Activated naive CD4-positive, alpha-beta T cell (primary cell): ENCODE measurements at places on chromosomes 11 and 22.

DNA sequence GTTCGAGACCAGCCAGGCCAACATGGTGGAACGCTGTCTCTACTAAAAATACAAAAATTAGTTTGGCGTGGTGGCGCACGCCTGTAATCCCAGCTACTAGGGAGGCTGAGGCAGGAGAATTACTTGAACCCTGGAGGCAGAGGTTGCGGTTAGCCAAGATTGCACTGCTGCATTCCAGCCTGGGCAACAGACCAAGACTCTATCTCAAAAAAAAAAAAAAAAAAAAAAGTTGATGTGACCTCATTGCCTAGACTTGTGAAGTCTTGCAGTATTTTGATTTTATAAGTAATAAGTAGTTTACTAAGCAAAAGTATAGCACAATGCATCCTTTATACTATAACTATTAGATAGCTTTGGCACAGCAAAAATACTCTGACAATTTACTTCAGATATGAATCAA, 9.9 kb upstream of the CUL5 start:
- DNase-seq, result no peak

GRCh38 chr11:69541501-69542313, 60.2 kb downstream of the LINC01488 start:
- no peak for DNase-seq

DNA sequence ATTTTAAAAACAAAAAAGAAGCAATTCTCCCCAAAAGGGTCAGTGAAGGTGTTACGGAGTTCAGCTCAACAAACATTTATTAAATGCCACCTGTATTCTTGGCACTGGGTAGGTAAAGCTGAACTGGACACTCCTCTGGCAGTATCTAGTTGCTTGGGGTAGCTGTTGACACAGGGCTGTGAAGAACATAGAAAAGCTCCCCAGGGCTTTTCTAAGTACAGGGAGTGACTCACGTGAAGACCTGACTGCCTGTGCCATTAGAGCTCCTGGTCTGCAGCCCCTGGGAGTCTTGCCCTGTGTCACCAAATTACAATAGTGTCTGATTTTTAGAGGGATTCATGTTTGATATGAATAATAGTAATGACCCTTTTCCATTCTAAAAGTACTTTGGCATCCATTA, 43.6 kb downstream of the COA4 start:
- no peak for DNase-seq

GRCh38 chr22:44736581-44737405, 15.6 kb upstream of the ARHGAP8 start:
- DNase-seq, result no peak

DNA sequence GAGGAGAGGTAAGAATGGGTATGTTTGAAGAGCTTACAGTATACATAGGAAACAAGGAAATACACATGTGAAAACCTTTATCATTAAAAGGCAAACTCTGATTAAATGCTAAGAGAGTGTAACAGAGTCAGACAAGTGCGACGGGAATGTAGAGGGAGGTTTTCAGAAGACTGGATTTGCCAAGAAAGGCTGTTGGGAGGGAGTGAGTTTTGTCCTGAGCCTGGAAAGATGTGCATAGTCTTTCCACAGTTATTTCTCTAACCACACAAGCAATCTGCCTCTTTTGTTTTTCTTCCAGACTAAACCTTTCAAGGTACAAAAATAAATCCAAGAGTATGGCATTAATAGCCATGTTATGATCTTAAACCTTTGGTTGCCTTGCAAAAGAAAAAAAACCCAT, 170.9 kb downstream of the KIRREL3 start:
- no peak for DNase-seq

- no peak for DNase-seq
Measured at GRCh38 chr11:30789270-30789669, 203.1 kb upstream of the MPPED2 start.

- no peak for DNase-seq
Measured at GRCh38 chr11:126219547-126219946, 8.0 kb downstream of the FAM118B start.

GRCh38 chr11:65401073-65401802, 14.8 kb downstream of the FRMD8 start:
- DNase-seq, result no peak

- no peak for DNase-seq
Measured at GRCh38 chr11:79610678-79611077, 169.8 kb upstream of the TENM4 start.
